HFFc6 (cell line): ENCODE measurements at places on chromosomes 2 and 18. TPM values are rescaled to one million over a fixed set of nuclear protein-coding genes. Genes with fewer than 3 reads are reported as not detected.

Gene TLX2
- 0.19 to 0.37 TPM in 2 of 3 replicates, not detected in the other for total RNA-seq

DNA sequence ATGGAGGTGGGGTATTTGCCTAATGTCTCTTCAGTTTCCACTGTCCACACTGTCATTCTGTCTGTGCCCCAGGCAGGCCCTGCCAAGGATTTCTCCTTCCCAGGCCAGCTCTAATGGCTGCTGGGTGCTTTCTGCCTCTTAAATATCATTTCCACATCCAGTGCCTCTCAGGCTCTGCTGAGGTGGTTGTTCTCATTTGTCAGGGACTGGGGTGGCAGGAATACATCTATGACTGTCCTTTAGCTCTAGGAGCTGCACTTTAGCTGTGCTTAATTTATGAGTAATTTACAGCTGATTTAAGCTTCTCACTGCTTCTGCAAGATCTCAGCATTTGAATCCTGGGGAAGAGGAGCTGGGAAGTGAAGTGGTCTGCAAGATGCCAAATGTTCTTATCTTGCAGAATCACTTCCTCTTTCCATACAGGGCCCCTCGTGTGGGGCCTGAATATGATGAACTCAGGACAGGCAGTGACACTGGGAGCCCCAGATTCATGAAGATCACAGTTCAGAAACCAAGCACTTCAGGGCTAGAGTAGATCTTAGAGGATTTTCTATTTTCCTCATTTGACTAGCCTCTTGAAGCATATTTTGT, 150.2 kb downstream of the FSHR start:
- H3K36me3 ChIP-seq: no peaks in the 10 kb centered on the region
- H3K4me3 ChIP-seq: no peak overlapping the region
- DNase-seq: no peak
- no peaks in the 10 kb centered on the region for H3K27me3 ChIP-seq
- no peak overlapping the region for H3K27ac ChIP-seq

- DNase-seq: no peak
- H3K4me3 ChIP-seq: no peak overlapping the region
- no peak overlapping the region for H3K27ac ChIP-seq
- peaks cover 38% of the 10 kb centered on the region for H3K4me1 ChIP-seq
Measured at GRCh38 chr2:63613391-63613901, 24.7 kb downstream of the MDH1 start.

DNA sequence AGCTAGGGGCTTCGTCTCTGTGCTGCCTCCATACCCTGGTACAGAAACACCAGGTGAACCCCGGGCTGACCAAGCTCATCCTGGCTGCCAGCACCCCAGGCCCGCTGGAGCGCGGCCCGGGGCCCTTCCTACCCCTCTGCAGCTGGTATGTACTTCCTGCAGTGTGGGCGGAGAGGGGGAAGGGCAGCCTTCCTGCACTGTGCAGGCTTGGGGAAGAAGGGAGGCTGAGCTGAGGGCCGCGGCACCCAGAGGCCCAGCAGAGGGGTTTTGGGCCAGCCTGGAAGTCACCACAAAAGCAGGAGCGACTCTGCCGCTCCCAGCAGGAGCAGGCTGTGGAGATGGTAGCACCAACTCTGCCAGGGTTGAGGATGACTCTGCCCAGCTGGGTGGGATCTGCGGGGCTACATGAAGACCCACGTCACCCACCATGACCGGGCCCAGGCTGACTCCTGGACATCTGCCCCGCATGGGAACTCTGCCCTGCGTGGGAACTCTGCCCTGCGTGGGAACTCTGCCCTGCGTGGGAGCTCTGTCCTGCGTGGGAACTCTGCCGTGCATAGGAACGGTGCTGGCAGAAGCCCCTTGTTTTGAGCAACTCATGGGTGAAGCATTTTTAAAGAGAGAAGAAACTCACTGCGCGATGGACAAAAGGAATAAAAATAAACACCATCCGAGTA, 273.3 kb downstream of the NDUFA10 start:
- H3K27ac ChIP-seq: no peak overlapping the region
- H3K27me3 ChIP-seq: peaks cover 2% of the 10 kb centered on the region; the same call in 1 of the 2 replicates
- DNase-seq: no peak
- no peaks in the 10 kb centered on the region for H3K4me1 ChIP-seq
- peaks cover 11% of the 10 kb centered on the region; the same call in 1 of the 2 replicates for H3K36me3 ChIP-seq

- peaks cover 16% of the 10 kb centered on the region for H3K4me1 ChIP-seq
- no peaks in the 10 kb centered on the region for H3K27me3 ChIP-seq
- DNase-seq: peak; percentile 29
- peaks cover 74% of the 10 kb centered on the region for H3K36me3 ChIP-seq
- H3K4me3 ChIP-seq: no peak overlapping the region
Measured at GRCh38 chr2:63903003-63903402, 61.3 kb downstream of the UGP2 start.
